ENCODE measurements at places on chromosomes 7 and 10.

- no peak for DNase-seq
These were observed 490.7 kb upstream of the KCND2 start for GRCh38 chr7:119782286-119782685.

GRCh38 chr7:118214051-118214832 lies 10.3 kb upstream of the ANKRD7 start:
- DNase-seq, result peak; percentile 85

GRCh38 chr10:78336402-78336791 lies 302.7 kb downstream of the RPS24 start:
- DNase-seq, result peak; percentile 10

DNA sequence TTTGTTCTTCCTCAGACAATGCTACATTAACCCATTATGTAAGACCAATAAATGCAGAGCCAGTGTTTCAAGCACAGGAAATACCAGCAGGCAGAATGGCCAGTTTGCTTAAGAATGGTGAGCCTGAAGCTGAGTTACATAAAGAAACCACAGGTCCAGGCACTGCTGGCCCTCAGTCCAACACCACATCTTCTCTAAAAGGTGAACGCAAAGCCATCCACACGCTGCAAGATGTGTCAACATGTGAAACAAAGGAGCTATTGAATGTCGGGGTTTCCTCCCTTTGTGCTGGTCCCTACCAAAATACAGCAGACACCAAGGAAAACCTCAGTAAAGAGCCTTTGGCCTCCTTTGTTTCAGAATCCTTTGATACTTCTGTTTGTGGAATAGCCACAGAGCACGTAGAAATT lies 63.8 kb downstream of the TASOR2 start:
- DNase-seq, result no peak

GRCh38 chr10:9331583-9332008 lies 1277.1 kb downstream of the GATA3 start:
- DNase-seq, result no peak

- DNase-seq, result no peak
These were observed 45.1 kb downstream of the SLC25A40 start for GRCh38 chr7:87831097-87831496.

DNA sequence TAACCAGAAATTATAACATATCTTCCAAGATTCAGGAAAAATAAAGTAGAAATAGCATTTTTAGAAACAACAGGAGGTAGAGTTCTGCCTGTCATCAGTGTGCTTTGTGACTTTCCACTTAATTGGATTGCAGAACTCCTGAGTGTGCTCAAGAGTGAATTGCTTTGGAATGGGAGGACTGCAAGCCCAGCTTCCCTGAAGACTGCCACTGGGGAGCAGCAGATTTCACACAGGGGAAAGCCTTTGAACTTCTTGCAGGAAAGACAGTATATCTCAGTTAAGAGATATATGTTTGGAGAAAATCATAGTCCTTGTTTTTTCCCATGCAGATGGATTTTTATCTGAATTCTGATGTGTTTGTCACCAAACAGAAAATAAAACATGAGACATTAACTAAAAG lies 124.5 kb downstream of the TMEM168 start:
- no peak for DNase-seq

GRCh38 chr7:83524277-83525075 lies 124.5 kb downstream of the SEMA3E start:
- no peak for DNase-seq
